ENCODE measurements at places on chromosomes 16 and 17.

- no peak for DNase-seq
Measured at GRCh38 chr17:28711723-28712031, at the start of gene PROCA1. Gene PROCA1, minus strand, starts transcription at chr17:28711888. Its CDS starts 228 bp downstream, at chr17:28711660.

GRCh38 chr17:33201283-33201682 lies 91.8 kb downstream of the ASIC2 start:
- no peak for DNase-seq

GRCh38 chr17:21286909-21287702 lies 2.6 kb downstream of the MAP2K3 start:
- no peak for DNase-seq

- DNase-seq = peak; percentile 29
Measured at GRCh38 chr17:42531455-42532354, 4.3 kb upstream of the NAGLU start.

DNA sequence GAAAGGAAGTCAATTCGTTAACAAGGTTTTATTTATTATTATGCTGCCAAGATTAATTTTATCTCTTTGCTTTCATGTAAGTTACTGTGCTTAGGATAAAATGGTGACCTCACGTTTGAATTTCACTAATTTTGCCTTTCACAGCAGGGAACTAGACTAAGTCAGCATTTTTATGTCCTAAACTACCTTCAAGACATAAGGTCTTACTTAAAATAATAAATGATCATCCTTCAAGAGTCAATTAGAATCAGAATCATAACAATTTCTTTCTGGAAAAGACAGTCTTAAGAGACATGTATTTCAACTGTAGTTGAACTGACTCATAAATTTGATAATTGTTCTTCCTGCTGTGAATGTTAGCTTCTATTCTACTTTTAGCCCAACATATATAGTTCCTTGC lies 893.8 kb downstream of the KCNJ2 start:
- DNase-seq = no peak

DNA sequence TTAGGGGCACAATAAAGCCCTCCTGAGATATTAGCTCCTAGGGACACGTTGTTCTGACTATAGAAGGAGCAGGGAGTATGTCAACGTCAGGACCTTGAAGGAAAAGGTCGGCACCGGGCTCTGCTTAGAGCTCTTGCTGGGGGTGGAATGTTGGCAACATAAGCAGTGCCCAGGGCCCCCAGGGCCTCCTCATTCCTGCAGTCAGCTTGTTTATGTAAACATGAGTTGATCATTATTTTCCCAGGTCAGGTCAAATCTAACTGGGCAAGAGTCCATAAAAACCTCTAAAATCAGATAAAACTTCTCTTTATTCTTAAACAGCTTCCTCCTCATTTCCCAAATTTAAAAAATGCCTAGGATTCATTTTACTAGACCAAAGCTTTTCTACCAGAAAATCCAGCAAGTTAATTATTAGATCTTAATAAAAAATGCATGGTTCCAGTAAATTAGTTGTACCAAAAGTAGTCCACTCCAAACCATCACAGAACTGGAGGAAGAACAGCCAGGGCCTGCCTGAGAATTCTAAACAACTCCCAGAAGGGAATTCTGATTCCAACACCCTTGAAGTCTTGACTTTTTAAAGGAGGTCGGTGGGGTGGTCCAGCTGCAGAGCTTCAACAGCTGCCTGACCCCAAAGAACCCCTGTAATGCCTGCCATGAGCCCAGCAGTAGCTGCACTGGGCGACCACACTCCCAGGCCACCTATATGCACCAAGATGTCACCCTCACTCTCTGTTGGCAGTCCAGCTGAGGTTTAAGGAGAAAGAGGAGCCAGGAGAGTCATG lies 54.3 kb downstream of the AMFR start:
- DNase-seq = no peak

GRCh38 chr17:33968350-33969044 lies 286.6 kb upstream of the CCL2 start:
- no peak for DNase-seq

DNA sequence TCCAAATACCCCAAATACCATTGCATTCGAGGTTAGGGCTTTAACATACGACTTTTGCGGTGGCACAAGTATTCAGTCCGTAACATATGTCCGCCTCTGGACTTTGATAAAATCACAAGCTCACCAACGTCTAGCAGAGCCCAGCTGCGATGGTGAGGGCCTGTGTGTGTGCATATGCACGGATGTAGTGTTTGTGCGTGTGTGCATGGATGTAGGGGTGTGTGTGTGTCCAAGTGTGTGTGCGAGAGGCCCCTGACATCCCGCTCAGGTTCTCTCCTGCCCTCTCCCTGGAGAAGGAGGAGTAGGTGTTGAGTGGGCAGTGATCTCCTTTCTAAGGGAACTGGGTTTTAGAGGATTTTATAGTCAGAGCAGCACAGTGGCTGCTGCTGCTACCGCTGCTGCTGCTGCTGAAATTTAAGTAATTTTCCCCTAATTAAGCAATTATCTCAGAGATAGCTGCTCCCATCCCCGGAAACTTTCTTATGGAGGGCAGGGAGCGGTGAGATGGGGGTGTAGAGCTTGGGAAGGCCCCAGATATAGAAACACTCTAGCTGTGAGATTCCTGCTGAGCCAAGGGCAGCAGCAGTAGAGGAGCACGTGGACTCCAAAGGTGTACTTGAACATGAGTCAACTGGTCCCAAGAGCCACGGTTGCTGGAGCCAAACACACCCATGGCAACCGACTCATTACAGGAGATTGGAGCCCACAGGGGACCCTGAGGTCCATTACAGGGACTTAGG lies 121.7 kb upstream of the SDK2 start:
- DNase-seq = no peak

GRCh38 chr17:59367657-59368045 lies 36.2 kb downstream of the YPEL2 start:
- no peak for DNase-seq

DNA sequence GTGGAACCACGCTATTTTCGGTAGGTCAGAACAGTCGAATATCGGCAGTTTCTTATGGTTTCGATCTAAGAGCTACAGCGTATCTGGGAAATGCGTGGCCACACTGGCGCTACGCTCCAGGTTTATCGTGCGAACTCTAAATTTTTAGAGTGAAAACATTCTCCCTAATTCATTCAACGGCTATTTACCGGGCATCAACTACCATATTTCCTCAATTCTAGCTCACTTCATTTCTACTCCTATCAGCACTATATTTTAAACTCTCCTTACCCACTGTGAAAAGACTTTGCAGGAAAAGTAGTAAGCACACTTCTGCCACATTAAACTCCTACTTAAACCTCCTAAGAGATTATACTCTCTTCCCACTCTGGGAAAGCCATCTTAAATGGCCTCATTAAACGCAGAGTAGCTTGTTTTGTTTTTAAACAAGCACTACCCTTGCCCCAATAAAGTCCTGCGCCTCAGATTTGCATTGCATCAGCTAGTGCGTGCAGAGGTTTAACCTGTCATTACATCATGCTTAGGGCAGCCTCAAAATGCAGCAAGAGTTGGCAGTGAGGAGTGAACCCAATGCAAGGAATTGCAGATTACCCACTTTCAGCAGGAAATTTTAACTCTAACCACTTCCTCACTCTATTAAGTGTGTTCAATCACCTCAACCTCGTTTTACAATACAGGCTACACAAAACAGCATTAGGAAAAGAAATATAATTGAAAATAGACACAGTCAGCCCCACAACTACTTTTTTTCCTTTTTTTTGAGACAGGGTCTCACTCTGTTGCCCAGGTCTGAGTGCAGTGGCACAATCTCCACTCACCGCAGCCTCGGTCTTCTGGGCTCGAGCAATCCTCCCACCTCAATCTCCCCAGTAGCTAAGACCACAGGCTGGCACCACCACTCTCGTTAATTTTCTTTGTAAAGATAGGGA lies 18.8 kb downstream of the SIAH1 start:
- DNase-seq = no peak

DNA sequence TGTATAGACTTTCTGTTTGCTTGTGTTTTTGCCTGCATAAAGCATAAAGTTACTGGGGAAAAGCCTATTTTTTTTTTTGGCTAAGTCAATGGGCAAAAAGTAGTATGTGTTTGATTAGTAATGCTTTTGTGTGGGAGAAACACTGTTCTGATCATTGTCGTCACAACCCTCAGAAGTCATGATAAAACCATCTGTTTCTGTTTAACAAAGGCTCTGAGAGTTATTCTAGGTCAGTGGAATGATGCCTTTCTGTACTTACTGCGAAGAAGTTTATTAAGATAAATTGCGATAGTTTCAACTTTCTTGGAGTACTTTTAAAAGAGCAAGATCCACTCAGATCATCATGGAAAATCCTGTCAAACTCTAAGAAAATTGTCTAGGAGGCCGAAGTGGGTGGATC lies 80.9 kb downstream of the PRKCA start:
- DNase-seq = no peak

GRCh38 chr17:81039096-81039495 lies 4.1 kb downstream of the BAIAP2 start:
- no peak for DNase-seq

- no peak for DNase-seq
Measured at GRCh38 chr16:12917653-12918052, 16.3 kb downstream of the SHISA9 start.

GRCh38 chr17:53191878-53192277 lies 630.8 kb upstream of the KIF2B start:
- no peak for DNase-seq

- no peak for DNase-seq
Measured at GRCh38 chr16:83145297-83145696, 518.5 kb downstream of the CDH13 start.

- DNase-seq = no peak
Measured at GRCh38 chr17:78137392-78138203, 7.0 kb downstream of the TMC8 start.

GRCh38 chr16:85293904-85294642 lies 181.8 kb upstream of the CIBAR2 start:
- no peak for DNase-seq

DNA sequence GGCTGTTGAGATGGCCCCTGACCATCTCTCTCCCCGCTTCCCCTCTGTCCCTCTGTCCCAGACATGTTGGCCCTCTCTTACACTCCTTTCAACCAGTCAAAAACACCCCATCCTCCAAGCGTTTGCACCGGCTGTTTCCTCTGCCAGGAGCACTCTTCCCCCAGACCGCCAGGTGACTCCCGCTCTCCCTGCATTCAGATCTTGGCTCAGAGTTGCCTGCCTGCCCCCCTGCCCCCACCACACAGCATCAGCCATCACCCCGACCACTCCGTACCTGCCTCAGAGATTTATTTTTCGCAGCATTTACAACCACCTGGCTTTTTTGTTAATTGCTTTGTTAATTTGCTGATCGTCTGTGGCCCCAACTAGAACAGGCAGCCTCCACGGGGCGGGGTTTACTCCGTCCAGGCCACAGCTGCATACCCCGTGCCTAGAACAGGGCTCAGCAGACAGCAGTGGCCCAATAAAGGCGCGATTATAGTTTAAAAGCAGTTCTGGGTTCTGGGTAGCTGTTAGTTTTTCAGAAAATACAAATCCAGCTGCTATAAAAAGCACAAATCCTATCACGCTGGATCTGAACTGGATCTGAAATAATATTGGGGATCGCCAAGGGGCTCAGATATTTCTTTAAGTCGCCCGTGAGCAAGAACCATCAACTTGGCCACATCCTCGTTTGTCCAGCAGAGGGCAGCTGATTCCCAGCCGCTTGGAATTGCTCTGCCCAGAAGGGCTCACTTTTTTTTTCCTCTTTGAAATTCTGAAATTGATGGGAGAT lies 173.6 kb downstream of the IRF8 start:
- DNase-seq = peak; percentile 18

- no peak for DNase-seq
Measured at GRCh38 chr17:903691-904481, 75.7 kb downstream of the NXN start.

GRCh38 chr17:63279498-63280230 lies 166.4 kb downstream of the CYB561 start:
- DNase-seq = no peak

DNA sequence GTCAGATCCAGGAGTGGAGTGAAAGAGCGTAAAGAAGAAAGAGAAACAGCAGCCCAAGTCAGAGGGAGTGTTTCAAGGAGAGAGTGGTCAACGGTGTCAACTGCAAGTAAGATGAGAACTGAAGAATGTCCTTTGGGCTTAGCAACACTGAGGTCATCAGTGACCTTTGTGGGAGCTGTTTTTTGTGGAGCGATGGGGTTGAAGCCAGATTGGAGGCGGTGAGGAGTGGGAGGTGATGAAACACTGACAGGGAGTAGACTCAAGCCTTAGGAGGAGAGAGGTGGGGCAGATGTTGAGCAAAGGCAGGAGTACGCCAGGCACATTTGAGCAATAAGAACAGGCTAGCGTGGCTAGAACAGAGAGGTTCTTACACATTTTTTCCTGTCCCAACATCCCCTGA lies 103.7 kb upstream of the GNAO1 start:
- no peak for DNase-seq

DNA sequence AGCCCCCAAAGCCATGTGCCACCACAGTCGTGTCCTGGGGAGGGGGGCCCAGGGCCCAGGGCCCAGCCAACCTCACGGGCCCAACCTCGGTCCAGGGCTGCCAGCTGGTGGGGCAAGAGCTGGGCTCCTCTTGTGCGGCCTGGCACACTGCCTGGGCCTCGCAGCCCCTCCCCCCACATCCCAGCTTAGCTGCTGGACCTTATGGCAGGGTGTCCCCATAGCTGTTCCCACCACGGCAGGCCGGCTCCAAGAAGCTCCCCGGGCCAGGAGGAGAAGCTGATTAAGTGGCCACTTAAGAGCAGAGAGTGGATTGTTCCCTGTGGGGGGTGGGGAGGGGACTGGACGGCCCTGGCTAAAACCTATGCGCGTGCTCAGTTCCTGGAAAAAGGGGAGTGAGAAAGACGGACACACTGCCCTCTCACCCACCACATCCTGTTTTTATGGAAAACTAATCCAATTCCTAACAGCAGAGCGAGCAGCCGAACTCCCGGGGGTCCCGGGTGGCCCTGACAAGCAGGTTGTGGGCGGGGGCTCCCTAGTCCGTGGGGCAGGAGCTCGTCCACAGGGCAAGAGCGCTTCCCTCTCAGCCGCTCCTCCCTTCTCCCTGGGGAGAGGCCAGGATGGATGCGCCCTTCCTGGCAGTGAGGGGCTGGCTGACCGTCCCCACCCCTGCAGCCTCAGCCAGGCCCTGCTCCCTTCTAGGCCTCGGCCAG lies 16.8 kb downstream of the PIEZO1 start:
- DNase-seq = peak; percentile 66

GRCh38 chr16:23209606-23210005 lies 27.1 kb downstream of the SCNN1G start:
- no peak for DNase-seq

- no peak for DNase-seq
Measured at GRCh38 chr17:8488901-8489300, 53.2 kb downstream of the NDEL1 start.

GRCh38 chr16:52051414-52052172 lies 495.4 kb downstream of the TOX3 start:
- no peak for DNase-seq

DNA sequence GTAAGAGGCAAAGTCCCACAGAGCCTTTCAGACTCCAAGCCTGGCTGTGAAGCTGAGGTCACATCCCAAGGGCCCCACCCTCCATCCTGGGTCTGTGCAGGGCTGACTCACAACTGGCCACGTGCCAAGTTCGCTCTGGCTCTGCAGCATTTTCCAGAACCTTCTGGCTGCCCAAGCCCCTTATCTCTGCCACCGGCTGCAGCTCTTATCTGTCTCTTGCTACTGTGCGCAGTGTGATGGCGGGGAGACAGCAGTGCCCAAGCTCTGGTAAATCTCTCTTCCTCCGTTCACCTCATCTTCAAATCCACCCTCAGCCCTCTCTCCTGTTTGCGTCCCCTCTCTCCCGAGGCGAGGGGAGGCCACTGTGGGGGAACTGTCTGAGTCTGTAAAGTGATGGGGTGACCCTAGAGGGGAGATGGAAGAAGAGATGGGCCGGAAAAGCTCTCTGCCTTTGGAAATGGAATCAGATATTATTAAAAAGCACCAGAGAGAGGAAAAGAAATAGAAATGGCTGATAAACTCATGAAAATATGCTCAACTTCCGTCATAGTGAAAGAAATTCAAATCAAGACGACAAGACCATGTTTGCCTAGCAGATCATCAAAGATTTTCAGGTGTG lies 162.7 kb upstream of the CDC42EP4 start:
- DNase-seq = peak; percentile 7

Measured in amygdala (tissue), 56 donors.